Brain (organoid and tissue), 16 donors: ENCODE measurements at places on chromosomes 5 and 9. TPM values are rescaled to one million over a fixed set of nuclear protein-coding genes. Genes with fewer than 3 reads are reported as not detected.
A peak's percentile ranks its signal among the peaks of the same experiment; 100 is the strongest.

GRCh38 chr9:715743-716400 is 125.6 kb upstream of the DMRT1 start:
- no peak for DNase-seq

- no peak for DNase-seq
Measured at GRCh38 chr5:1784197-1785050, 15.2 kb downstream of the MRPL36 start.

The ZBED3 gene
- polyA plus RNA-seq = 13.8 TPM

- DNase-seq = no peak
Measured at GRCh38 chr5:854966-855743, 4.4 kb upstream of the ZDHHC11 start.

The AQP7 gene
- polyA plus RNA-seq = 0.66 TPM

DNA sequence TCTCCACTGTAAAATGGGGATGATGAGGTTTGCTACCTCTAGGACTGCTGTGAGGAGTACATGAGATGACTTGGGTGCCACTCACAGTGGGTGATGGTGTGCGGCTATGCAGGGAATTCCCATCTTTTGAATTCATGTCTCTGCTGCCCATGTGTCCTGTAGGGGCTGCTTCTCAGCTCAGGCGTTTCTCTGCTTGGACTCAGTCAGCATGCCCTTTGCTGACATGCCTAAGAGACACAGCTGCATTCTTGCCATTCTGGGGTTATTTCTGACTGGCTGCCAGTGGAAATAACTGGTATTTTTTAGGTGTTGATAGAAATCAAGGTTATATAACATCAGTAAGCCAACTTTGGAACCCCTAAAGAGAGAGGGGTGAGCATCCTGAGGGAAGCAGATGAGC is 24.3 kb upstream of the XPA start:
- no peak for DNase-seq

The CRAT gene
- 75.0 TPM for polyA plus RNA-seq

DNA sequence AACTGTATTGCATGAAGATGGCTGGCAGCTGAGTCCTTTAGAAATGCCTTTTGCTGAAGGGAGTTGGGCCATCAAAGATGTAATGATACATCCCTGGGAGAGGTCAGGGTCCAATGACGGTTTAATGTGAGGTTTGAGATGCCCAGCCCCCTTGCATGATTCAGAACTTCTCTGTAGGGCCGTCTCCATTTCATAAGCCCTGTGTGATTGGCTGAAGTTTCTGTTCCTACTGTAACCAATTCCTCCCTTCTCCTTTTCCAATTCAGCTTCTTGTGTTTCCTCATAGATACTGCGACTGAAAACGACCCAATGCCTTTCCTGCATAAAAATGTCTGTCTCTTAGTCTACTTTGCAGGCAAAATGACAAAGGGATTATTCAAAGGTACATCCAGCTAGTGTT is 47.9 kb upstream of the ST8SIA4 start:
- DNase-seq = no peak

- no peak for DNase-seq
Measured at GRCh38 chr9:86402591-86402990, 48.4 kb upstream of the TUT7 start.

DNA sequence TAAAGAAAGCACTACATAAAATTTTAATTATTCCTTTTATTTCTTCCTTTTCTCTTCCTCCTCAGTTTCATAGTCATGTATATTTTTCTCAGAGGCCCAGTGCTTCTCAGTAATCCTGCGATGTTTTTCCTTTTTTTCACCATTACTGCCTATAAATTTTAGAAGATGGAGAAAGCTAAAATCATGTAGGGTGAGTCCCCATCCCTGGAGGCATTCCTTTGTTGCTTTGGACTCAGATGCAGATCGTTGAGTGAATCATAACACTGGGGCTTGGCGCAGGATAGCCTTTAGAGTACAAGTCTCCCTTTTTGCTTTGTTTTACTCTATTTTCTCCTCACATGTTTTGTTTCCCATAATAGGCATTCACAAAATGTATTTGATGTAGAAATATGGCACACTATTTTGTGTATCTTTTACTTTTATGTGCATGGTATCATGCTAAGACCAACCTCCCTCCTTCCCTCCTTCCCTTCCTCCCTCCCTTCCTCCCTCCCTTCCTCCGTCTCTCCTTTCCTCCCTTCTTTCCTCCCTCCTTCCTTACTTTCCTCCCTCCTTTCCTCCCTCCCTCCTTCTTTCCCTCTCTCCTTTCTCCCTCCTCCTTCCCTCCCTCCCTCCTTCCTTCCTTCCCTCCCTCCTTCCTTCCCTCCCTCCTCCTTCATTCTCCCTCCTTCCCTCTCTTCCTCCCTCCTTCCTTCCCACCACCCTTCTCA is 72.4 kb downstream of the NUDT12 start:
- no peak for DNase-seq

DNA sequence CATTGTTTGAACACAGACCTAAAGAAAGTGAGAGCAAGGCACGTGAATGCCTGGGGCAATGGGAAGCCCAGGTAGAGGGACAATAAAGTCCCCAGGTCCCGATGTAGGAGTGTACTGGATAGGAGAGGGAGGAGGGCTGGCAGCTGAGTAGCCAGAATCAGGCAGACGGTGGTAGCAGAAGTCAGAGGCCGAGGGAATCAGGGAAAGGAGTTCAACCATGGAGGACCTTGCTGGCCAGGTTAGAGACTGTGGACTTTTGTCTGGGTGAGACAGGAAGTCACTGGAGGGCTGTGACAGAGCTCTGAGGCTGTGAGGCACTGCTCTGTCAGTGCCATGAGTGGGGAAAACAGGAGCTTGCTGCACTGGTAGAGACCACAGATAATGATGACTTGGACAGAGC is 248.2 kb downstream of the EFNA5 start:
- no peak for DNase-seq

- DNase-seq = no peak
Measured at GRCh38 chr5:9852671-9853070, 222.5 kb upstream of the TAS2R1 start.

- DNase-seq = no peak
Measured at GRCh38 chr9:116308076-116308475, 154.5 kb downstream of the PAPPA start.

The ZNF658 gene
- 0.59 TPM for polyA plus RNA-seq

- DNase-seq = no peak
Measured at GRCh38 chr9:14057368-14058324, 256.3 kb downstream of the NFIB start.

The PCDHB3 gene
- polyA plus RNA-seq = 1.0 TPM

DNA sequence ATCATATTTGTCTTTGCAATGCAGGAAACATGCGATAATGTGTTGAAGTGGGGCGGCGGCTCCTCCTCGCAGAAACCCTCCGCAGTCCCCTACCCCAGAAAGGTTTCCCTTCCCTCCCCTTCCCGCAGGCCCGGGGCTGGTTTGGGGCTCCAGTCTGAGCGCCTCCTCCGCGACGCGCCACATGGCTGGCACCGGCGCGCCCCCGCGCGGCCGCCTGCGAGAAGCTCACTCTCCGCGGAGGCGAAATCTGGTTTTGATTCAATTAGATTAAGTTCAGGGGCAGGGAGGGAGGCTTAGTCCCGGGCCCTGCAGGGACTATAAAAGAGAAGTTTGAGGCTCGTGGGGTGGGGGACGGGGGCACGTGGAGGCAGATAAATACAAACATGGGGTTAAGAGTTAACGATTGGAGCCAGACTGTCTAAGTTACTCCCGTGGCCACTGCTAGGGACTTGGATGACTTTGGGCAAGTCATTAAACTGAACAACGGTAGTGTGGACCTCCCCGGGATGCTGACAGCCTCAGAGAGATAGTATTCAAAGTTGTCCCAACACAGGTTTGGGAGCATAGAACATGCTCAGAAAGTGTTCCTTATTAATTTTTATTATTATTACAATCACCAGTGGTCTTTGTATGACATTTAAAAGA is 69.4 kb downstream of the MSX2 start:
- peak; percentile 51 for DNase-seq

The PCDHA3 gene
- polyA plus RNA-seq = 0.61 TPM

DNA sequence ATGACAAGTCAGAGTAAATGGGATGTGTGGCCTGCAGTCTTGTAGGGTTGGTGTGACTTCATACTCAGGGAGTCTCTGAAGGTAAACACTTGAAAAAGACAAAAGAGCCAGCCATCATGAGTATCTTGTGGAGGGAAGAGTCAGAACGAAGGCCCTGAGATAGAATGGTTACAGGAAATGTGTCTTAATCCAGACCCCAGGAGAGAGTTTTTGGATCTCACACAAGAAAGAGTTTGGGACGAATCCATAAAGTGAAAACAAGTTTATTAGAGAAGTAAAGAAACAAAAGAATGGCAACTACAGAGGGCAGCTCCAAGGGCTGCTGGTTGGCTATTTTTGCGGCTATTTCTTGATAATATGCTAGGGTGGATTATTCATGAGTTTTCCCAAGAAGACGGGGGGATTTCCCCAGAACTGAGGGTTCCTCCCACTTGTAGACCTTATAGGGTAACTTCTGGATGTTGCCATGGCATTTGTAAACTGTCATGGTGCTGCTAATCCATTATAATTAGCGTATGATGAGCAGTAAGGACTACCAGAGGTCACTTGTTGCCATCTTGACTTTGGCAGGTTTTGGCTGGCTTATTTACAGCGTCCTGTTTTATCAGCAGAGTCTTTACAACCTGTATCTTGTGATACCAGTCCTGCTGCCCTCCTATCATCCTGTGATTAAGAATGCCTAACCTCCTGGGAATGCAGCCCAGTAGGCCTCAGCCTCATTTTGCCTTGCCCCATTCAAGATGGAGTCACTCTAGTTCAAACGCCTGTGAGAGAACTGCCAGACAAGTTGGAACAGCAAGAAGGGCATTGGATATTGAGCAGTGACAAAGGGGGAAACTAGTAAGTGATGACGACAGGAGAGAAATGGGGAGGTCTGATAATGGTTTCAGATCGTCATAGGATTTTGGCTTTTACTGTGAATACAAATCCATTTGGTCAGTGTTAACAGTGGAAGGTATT is 34.0 kb downstream of the MTRR start:
- no peak for DNase-seq

- no peak for DNase-seq
Measured at GRCh38 chr5:157778121-157778805, 34.8 kb downstream of the LSM11 start.

DNA sequence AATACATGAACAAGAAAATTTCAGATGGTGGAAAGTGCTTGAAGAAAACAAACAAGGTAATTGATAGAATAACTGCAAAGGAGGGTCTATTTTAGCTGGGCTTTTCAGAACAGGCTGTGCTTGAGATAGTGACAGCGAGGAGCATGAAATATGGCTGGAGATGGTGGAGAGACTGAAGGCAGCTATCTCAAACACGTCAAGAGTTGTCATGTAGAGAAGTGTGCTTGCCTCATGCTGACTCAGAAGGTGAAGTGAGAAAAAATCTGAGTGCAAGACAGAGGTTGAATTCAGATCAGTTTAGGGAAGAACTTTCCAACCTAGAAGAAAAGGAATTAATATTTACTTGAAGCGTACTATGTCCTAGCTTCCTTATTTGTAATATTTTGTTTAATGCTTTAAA is 115.5 kb upstream of the RANBP3L start:
- DNase-seq = no peak

- no peak for DNase-seq
Measured at GRCh38 chr9:20309124-20309523, 313.2 kb downstream of the MLLT3 start.

DNA sequence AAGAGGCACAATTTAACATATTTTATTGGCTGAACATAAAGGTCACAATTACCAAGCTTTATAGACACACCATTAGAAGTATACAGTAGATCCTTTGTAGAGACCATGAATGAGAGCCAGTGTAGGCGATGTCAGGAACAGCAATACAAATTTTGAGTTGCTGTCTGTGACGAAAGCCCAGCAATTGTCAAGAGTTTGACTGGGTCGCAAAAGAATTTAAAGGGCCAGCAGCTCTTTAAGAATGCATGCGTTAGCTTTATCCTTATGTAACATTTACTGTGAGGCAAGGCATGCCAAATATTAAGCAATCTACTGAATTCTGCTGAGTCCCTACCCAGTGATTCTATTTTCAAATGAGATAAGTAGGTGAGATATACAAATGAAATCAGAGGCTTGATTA is 236.9 kb downstream of the ARRDC3 start:
- DNase-seq = no peak

DNA sequence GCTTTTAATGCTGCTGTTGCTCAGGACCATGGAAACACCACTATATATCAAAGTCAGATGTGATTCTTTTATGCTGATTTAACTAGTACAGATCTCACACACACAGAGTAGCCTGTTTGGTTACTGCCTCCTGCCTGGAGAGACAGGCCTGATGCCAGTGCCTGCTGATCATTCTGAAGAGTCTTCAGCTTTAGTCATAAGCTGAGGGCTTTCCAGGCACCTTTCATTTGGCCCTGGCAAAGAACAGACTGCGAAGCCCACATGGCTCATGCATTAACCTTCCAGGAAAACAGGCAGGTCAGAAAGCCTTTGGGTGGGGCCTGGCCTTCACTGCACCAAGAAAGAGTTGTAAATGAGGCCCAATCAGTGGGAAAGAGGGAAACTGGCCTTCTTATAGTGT is 144.7 kb downstream of the SAXO1 start:
- no peak for DNase-seq

DNA sequence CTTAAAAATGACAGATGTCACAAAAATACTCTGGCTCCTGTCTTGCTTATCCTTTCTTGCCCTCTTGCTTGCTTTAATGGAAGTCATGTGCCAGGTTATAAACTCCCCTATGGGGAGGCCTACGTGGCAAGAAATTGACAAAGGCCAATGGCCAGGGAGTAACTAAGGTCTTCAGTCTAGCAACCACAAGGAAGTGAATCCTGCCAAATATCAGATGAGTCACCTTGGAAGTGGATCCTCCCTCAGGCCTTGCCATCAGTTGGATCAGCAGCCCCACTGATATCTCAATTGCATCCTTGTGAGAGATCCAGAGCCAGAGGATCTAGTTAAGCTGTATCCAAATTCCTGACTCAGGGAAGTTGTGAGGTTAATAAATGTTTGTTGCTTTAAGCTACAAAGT is 82.8 kb downstream of the CAAP1 start:
- no peak for DNase-seq

- DNase-seq = no peak
Measured at GRCh38 chr5:95098012-95098411, 186.9 kb downstream of the MCTP1 start.

DNA sequence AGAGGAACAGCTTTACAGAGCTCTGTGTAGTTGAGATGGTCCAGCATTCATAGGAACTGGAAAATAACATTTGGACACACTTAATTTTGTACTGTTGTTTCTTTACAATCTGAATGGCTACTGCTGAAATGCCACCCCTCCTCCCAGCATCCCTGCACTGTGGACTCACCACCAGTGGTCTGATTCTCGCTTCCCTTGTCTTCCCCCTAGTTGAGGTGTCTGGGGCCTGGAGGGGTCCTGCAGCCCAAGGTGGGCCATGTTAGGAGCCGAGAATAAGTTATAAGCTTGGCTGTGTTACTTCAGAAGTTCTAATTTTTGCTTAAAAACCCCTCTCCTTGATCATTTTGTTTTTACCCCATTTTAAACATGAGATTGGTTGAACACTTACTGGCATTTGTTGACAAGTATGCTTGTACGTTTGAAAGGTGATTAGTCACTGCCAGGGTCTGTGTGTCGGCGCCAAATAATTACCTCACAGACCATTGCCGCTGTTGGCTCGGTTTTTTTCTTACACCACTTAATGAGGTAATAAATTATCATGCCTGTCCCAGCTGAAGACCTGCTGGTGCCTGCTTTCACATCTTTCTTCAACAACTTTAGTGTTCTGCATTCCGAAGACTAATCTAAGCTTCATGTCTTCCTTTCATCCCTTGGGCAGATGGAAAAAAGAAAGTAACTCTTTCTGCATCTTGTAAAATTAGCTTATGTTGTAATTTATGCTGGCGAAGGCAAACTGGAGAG is 65.8 kb downstream of the MCCC2 start:
- peak; percentile 89 for DNase-seq
